ENCODE measurements at places on chromosomes 2 and 18.

DNA sequence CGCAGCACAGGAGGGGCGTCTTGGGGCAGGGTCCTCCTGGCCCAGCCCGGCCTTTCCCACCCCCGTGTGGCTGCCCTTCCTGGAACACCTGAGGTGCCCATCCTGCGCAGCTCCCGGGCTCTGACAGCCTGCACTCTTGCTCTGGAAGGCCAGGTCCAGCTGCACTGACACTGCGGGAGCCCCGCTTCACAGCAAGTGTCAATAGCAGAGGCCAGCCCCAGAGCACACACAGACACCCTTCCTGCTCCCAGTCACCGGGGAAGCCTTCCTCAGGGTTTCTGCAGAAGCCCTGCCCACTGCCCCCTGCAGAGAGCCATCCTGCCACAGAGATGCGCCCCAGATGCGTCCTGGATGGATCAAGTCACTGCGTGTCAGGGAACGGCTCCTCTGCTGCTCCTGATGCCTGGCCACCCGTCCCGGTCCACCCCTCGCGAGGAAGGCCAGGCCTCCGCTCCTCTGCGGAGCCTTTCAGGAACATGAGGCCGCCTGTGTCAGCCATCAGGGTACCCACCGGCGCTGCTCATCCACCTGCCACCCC, 519.2 kb upstream of the MYT1L start:
- no peak for DNase-seq

- DNase-seq = no peak
Observed at GRCh38 chr2:166238176-166238575, 110.4 kb upstream of the SCN1A start.

DNA sequence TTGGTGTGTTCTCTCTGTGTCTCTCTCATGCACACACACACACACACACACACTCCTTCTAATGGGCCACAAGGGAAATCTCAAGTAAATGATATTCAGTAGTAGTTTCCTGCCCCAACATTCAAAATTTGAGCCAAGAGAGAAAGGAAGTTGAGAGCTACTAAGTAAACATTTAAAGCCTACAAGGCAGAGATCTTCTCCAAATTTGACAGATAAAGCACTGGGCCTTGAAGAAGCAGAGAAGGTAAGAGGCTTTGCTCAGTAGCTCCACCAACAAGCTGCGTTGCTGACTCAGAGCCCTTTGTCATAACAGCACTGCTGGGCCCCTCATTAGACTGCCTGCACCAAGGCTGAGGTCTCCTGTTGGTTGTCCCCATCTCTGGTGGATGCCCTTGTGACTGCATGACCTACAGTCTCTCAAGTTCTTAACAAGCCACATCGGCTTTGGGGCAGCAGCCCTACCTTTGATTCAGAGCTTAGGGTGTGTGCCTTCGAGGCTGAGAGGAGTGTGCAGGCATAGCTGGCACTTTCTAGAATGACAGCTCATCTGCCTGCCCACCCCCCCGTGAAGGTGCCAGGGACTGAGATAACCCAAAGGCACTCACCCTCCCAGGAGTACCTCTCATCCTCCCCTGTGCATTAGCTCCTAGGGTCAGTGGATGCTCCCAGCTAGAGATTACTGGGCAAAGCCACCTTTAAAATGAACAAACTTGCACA, 32.3 kb upstream of the NEB start:
- DNase-seq = no peak

DNA sequence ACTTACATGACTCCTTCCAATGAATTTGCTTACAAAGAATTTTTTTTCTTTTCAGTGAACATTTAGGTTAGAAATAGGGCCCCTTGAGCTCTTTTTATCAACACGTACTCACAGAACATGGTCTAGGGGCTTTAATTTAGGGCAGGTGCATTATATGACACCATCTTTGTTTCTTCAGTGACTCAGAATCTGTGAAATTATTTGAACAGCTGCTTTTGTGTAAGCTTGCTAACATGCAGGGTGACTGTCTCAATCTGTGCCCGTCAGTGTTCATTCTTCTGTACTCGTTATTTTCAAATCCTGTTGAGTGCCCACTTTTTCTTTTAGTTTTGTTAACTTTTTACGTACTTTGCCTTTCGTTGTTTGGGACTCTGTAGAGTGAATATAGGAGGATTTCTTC, 52.8 kb upstream of the CABYR start:
- no peak for DNase-seq

DNA sequence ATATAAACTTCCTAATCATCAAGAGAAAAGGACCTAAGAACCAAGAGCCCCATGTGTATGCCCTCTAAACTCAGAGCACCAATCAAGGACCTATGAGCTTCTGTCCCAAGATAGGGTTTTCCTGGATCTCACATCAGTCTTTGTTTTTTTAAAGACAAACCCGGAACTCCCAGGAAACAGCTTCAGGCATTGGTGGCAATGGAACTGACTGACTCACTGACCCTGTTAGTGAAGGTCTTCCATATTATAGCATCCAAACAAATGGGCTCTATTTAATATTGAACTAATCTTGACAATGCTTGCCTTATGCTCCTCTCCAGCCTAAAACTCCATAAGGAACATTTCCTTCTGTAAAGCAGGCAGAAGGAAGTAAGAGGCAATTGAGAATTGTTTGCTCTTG, 63.5 kb upstream of the RPE start:
- no peak for DNase-seq

GRCh38 chr2:153715218-153715850, 156.4 kb upstream of the GALNT13 start:
- DNase-seq = no peak

- no peak for DNase-seq
Observed at GRCh38 chr2:128607911-128608506, 289.3 kb upstream of the HS6ST1 start.

DNA sequence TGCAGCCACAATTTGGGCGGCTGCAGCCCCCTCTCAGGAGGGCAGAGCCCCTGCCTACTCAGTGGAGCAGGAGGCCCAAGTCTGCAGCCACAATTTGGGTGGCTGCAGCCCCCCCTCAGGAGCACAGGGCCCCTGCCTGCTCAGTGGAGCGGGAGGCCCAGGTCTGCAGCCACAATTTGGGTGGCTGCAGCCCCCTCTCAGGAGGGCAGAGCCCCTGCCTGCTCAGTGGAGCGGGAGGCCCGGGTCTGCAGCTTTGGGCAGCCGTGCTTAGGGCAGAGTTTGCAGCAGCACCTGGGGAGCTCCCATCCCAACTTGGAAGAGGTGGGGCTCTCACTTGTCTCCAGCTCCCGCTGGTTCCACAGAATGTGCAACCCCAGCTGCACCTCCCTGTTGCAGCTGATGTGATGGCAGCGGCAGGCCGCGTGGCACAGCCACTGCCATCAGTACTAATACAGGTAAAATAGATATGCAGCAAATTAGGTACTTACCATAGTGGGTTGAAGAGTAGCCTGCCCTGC, 99.4 kb downstream of the TWIST2 start:
- DNase-seq = no peak

DNA sequence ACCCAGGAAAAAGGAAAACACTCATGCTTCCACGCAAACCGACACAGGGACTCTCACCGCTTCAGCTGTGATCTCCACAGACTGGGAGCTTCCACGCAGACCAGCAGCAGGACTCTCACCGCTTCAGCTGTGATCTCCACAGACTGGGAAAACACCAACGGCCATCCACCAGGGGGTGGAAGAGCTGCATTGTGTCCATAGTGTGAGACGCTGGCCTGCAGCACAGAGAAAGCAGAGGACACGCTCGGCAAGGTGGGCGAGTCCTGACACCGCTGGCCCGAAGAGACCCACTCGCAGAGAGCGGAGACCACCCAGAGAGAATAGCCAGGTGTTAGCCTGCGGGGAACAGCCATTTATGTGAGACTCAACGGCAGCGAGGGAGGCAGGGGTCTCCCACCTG, 42.5 kb upstream of the NFATC1 start:
- DNase-seq = no peak

DNA sequence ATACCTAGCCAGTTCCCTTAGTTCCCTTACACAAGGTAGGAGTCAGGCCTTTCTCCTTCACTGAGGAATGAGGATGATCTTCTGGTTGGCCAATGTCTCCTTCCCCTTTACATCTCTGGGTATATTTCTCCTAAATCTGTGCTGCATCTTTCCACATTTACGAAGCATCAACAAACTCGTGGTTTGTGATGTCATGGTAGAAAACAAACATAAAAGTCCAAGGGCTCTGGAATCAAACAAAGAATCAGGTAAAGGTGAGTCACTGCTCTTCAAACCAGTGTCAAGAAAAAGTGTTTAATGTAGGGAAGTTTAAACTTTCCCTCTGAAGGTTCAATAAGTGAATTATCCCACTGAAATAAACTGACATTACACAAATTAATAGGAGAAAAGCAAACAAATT, 122.9 kb downstream of the METTL8 start:
- no peak for DNase-seq

DNA sequence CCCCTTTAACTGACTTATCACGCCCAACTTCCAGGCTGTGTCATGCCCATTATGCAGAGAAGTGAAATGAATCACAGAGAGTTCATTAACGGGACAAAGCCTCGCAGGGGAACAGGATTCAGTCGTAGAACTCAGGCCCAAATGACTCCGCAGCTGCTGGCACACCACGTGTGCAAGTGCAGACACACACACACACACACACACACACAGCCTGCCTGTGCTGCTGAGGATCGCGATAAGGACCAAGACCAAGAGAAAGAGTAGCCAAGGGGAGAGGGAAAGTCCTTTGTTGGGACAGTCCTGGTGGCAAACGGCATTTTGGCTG, 90.0 kb upstream of the TAF1B start:
- no peak for DNase-seq

DNA sequence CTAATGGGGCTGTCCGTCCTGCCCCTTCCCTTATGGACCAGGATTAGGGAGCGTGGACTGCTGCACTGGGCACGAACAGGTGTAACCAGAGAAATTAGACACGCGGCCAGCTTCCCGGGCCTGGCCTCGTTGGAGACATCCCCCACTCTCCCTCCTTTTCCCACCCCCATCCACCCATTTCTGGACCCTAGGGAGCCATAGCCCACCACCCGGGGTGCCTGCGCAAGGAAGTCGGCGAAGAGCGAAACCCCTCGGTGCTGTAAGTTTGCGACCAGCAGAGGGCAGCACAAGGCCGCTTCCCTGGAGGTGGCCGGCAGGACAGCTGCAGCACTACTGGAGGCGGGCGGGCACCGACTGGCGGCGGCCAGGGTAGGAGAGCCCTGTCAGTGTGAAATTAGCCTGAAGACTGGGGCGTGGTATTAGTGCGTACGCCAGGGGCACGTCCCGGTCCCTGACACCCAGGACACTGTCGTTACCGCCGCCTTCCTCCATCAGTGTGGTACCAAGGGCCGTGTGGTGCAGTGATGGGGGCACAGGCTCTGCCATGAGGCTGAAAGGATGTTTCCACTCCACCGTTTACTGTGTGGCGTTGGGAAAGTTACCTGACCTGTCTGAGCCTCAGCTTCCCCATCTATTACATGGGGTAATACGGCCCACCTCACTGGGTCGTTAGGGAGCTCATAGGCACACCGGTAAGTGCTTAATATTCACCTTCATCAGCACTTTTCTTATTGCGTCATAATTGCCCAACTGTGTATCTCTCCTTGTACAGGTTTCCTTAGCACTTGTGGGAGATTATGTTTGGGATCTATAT, 36.0 kb upstream of the CD207 start:
- DNase-seq = peak; percentile 83

- no peak for DNase-seq
Observed at GRCh38 chr2:134123332-134123731, 130.5 kb upstream of the MGAT5 start.

DNA sequence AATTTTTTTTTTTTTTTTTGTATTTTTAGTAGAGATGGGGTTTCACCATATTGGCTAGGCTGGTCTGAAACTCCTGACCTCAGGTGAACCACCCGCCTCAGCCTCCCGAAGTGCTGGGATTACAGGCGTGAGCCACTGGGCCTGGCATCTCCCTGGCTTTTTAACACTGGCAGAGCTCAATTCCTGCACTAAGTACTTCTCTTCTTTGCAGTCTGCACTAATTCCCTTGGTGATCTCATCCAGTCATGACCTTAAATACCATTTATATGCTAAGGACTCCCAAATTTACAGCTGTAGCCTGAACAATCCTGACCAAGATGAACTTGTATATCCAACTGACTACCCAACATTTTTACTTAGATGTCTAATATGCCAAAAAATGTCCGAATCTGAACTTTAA, 10.2 kb downstream of the PREPL start:
- no peak for DNase-seq

GRCh38 chr18:22193466-22193865, 24.1 kb downstream of the GATA6 start:
- peak; percentile 65 for DNase-seq

DNA sequence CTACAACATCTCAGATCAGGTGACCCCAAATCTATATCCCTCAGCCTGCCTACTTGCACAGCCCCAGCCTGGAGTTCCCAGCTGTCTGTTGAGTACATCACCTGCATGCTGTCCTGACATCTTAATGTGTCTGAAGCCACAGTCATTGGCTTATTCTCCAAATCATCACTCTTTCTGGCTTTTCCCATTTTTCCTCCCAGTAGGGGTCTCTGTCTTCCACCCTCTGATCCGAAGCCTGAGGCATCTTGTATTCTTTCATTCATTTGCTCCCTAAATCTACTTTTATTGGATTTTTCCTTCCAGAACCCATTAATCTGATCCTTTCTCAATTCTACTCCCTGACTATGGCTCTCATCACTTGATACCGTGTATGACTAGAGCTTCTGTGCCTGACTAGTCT, 332.9 kb upstream of the DCC start:
- DNase-seq = no peak

- DNase-seq = no peak
Observed at GRCh38 chr2:3174626-3175567, 202.7 kb downstream of the EIPR1 start.

GRCh38 chr2:231530099-231531011, at the start of gene NMUR1:
TSS of gene NMUR1 (minus strand) at chr2:231530445. CDS start at chr2:231530361, 84 bp downstream.
- DNase-seq = no peak

GRCh38 chr2:240647503-240648154, 22.3 kb downstream of the GPR35 start:
- DNase-seq = no peak

- no peak for DNase-seq
Observed at GRCh38 chr2:158676295-158676694, 118.8 kb upstream of the DAPL1 start.

- no peak for DNase-seq
Observed at GRCh38 chr2:180604077-180604476, 376.3 kb upstream of the UBE2E3 start.
